ENCODE measurements at places on chromosomes 11 and 22.

- DNase-seq, result no peak
Measured at GRCh38 chr11:73797457-73797856, 9.8 kb downstream of the MRPL48 start.

DNA sequence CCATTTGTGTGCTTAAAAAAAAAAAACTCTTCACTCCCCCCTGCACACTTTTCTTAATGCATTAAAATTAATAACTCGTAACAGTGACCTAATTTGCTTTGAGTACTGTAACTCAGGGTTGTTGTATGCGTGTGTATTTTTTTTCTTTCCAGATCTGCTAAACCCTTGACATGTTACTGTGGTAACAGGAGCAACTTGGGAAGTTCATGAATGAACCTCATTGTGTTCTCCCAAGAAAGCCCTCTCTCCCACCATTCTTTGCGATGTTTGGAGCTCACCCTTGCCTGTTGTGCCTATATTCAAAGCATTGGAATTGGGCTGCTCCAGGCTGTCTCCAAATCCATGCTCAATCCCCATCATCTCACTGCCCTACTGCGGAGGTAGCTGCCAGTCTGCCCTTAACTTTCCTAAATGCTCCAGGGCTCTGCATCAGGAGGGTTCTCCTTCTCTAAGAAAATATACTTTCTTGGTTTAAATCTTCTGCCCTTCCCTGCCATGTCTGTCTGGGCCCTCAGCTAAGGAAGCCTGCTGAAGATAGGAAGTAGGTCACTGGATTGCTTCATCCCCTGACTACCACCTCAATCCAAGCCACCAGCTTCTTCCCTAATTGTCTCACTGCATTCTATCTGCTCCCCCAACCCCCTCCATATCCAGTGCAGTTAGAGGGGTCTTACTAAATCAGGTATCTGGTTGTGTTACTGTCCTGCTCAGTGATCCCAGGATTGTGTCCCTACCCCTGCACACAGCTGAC, 70.3 kb downstream of the KIRREL3 start:
- no peak for DNase-seq

- DNase-seq, result no peak
Measured at GRCh38 chr11:99535406-99535805, 514.7 kb downstream of the CNTN5 start.

GRCh38 chr11:41414771-41415440, 44.5 kb downstream of the LRRC4C start:
- DNase-seq, result no peak

DNA sequence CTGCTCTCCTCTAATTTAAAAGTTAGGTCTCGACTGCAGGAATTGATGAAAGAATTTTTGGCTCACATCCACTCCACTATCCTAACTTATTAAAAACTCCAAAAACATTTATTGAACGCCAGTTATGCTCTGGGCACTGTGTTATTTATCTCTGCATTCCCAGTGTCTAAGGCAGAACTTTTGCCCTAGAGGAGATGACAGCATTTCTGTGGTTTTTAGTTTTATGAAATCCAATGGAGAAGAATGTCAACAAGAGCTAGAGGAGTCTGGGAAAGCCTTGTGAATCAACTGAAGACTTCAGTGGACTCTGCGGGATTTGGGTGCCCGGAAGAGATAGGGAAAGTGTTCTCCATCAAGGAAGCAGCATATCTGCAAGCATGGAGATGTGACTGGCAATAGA, 217.0 kb upstream of the PGR start:
- no peak for DNase-seq

- DNase-seq, result no peak
Measured at GRCh38 chr11:78032090-78032489, 9.0 kb upstream of the KCTD14 start.

- peak; percentile 13 for DNase-seq
Measured at GRCh38 chr11:116691771-116692177, 81.0 kb downstream of the BUD13 start.

- DNase-seq, result no peak
Measured at GRCh38 chr11:12276831-12277475, 100.4 kb upstream of the PARVA start.

- DNase-seq, result no peak
Measured at GRCh38 chr11:122334546-122335339, 218.7 kb upstream of the BLID start.

DNA sequence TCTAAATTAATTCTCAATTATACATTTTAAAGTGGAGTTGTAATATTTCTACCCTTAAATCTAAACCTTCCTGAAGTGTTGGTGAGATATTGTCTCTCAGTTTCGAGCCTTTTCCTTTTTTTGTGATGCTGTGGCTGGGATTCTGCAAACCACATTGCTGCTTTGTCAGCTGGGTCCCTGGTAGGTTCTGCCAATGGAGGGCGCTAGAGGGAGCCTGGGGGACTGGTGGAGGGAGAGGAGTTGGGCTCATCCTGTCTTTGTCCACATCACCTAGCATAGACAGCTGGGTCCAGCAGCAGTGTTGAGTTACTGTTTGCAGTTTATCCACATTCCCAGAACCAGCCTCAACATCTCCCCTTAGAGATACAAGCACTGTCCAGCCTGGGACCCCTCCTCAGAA, 41.0 kb downstream of the TRAF6 start:
- no peak for DNase-seq

All from stimulated activated CD4-positive, alpha-beta T cell treated with anti-CD3 and anti-CD28 coated beads, Interleukin-15, amount 100 ng/mL, for 1 hour (primary cell).